ENCODE measurements at places on chromosomes 5 and 9.
A peak's percentile ranks its signal among the peaks of the same experiment; 100 is the strongest.

DNA sequence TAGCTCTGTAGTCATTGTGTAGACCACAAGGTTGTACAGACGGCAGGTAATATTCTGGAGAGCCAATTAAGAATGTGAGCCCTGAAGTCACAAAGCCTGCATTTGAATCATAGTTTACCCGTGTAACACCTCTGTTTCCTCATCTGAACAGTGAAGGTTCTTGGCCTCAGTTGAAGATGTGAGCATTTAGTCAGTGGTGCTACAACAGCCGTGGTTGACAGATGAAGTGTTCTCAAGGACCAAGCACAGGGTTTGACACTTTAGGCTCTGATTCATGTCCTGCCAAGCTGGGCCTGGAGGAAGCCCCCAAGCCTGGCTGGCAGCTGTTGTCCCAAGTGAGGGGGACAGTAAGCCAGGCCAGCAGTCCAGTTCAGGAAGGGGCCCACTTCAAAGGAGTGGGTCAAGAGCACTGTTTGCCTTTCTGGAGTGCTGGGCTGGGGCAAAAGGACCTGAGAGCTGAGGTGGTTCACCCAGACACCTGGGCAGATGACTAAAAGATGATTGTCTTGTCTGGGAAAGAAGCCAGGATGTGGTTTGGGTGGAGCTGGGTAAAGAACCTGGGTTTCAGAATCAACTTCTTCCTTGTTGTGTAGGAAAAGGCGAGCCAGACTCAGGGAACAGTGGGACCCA is 20.7 kb downstream of the FAXDC2 start:
- peaks cover 3% of the 10 kb centered on the region for H3K27me3 ChIP-seq
- no peak for DNase-seq
- peaks cover 49% of the 10 kb centered on the region for H3K36me3 ChIP-seq
- H3K4me3 ChIP-seq: no peak overlapping the region
- no peak overlapping the region for H3K27ac ChIP-seq
- peaks cover 3% of the 10 kb centered on the region for H3K4me1 ChIP-seq

DNA sequence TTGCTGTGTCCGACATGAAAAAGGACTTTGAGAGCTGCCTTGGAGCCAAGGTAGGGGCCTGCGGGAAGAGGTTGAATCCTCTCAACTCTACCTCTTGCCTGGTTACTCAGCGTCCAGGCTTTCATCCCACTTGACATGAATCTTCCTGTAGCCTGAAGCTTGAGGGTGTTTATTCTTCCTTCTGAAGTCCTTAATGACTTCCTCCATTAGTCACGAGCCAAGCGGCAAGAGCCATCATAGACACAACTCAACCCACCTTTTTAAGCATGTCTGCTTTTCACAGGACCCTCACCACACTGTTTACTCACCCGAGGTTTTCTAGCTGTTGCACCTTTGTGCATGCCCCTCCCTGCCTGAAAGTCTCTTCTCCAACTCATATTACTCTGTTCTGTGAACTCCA is 40.2 kb downstream of the ACO1 start:
- peaks cover 6% of the 10 kb centered on the region for H3K4me1 ChIP-seq
- H3K4me3 ChIP-seq: no peak overlapping the region
- peaks cover 49% of the 10 kb centered on the region for H3K36me3 ChIP-seq
- H3K27ac ChIP-seq: peak overlapping the region; percentile 4

DNA sequence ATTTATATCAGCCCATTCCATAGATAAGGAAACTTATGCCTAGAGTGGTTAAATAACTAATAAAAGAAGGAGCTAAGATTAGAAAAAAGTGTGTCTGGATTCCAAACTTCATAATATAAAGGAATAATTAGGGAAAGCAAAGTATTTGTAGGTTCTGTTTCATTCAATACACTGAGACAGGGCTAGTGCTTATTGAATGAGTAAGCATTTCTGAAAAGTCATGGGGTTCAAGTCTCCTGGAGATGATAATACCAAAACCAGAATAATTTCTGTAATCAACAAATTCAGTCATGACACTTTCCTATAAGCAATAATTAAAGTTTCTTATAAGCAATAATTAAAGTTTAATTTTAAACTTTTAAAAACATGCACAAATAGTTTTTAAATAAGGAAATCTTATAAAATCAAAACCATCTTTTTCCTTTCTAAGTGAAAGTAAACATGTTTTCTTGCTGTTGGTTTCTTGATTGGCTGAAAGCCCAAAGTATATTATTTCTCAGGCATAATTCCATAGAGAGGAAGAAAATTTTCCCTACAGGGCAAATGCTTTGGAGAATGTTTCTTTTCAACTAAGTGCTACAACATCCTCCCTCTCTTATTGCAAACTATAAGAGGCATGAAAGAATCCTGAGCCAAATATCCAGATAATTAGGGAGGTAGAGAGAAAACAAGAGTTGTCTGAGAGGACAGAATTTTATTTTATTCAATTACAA is 510.2 kb downstream of the PRELID2 start:
- H3K27ac ChIP-seq: no peak overlapping the region
- DNase-seq: no peak
- H3K4me1 ChIP-seq: no peaks in the 10 kb centered on the region
- no peaks in the 10 kb centered on the region for H3K27me3 ChIP-seq
- no peaks in the 10 kb centered on the region for H3K36me3 ChIP-seq

DNA sequence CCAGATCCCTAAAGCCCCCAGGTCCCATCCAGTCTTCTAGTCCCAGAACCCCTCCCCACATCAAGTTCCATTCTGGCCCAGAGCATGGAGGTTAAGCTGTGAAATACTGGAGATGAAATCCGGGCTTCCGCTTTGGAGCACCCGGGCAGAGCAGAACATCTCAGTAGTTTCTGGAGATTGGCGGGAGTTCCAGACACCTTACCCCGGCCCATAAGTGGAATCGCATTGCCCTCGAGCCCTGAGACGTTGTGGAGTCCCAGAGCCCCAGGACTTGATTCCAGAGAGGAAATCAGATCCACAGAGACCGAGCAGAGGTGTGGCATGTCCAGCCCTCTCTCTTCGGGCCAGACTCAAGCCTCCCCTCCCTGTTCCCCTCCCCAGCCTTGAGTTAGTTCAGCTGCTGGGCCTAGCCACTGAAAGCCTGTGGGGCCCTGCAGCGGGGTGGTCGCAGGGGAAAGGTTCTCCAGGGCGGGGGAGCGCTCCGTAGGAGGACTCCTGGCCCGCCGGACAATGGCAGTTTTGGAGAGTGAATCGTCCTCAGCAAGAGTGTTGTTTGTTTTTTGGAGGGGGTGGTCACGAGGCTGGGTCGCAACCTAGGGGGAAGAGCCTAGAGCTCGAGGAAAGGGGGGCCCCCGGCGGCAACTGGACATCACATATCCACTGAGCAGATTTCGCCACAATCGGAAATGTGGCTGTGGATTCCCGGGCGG is 1.0 kb upstream of the PAX5 start:
- H3K4me3 ChIP-seq: peak overlapping the region; percentile 60
- DNase-seq: peak; percentile 34
- H3K27me3 ChIP-seq: peaks cover 99% of the 10 kb centered on the region

GRCh38 chr9:92349771-92350739 is 24.3 kb downstream of the CENPP start:
- no peak for DNase-seq
- H3K4me3 ChIP-seq: no peak overlapping the region
- H3K4me1 ChIP-seq: no peaks in the 10 kb centered on the region
- H3K27me3 ChIP-seq: no peaks in the 10 kb centered on the region

GRCh38 chr5:8410618-8411017 is 541.7 kb downstream of the MTRR start:
- H3K4me1 ChIP-seq: peaks cover 11% of the 10 kb centered on the region
- no peaks in the 10 kb centered on the region for H3K36me3 ChIP-seq
- no peak overlapping the region for H3K4me3 ChIP-seq
- H3K27me3 ChIP-seq: no peaks in the 10 kb centered on the region

DNA sequence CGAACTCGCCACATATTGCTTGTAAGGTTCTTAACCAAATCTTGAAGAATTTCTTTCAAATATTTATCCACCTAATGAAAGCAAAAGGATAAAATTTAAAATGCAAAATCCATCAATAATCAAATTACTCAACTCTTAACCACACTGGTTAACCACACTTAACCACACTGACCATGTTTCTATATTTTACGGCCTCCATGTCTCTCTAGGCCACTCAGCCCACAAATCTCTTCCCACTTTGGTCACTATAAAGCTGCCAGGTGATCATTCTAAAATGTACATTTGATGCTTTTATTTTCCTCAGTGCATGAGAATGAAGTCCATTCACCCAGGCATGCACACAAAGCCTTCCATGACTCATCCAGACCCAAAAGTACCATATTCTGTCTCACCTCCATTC is 56.4 kb upstream of the OR2K2 start:
- no peaks in the 10 kb centered on the region for H3K4me1 ChIP-seq
- H3K4me3 ChIP-seq: no peak overlapping the region
- no peak overlapping the region for H3K27ac ChIP-seq
- H3K36me3 ChIP-seq: peaks cover 30% of the 10 kb centered on the region
- DNase-seq: no peak

DNA sequence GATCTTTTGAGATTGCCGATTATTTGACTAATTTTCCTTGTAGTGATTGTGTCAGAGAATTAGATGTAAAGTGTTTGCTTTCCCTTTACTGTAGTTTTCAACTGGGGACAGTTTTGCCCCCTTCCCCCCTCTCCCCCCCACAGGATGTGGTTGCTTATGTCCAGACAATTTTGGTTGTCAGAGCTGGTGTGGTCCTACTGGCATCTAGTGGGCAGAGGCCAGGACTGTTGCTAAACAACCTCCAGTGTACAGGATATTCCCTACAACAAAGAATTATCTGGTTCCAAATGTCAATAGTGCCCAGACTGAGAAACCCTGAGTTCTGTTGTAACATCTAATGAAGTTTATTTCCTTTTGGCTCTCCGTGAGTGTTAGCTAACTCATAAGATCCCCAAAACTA is 20.0 kb downstream of the TMEFF1 start:
- peaks cover 14% of the 10 kb centered on the region for H3K36me3 ChIP-seq
- no peak overlapping the region for H3K4me3 ChIP-seq
- H3K27ac ChIP-seq: no peak overlapping the region
- no peaks in the 10 kb centered on the region for H3K27me3 ChIP-seq

- H3K4me1 ChIP-seq: peaks cover 17% of the 10 kb centered on the region
- H3K36me3 ChIP-seq: peaks cover 66% of the 10 kb centered on the region
- no peak overlapping the region for H3K4me3 ChIP-seq
Observed at GRCh38 chr5:7762267-7762666, 88.7 kb downstream of the CFAP90 start.

DNA sequence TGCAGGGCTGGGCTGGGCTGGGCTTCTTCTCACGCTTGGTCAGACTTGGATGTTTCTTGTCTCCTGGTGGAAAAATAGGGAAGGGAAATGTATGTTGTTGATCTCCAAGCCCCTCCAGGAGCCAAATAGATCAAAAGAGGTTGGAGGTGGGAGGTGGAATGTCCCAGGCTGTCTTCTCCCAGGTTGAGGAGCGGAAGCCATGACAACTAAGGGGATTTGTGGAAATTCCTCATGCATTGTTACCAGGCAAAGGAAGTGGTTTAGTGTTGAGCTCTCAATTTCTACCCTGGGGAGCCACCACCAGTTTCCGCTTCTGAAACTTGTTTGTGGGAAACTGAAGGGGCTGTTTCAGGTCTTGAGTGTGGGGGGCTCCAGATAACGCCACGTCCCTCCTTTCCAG is 79.0 kb downstream of the SPRY4 start:
- DNase-seq: no peak
- peaks cover 51% of the 10 kb centered on the region for H3K4me1 ChIP-seq
- peak overlapping the region; percentile 94 for H3K27ac ChIP-seq
- peaks cover 7% of the 10 kb centered on the region for H3K27me3 ChIP-seq

GRCh38 chr9:89879701-89880100 is 274.9 kb downstream of the GADD45G start:
- no peak overlapping the region for H3K4me3 ChIP-seq
- H3K4me1 ChIP-seq: peaks cover 16% of the 10 kb centered on the region
- no peak overlapping the region for H3K27ac ChIP-seq
- DNase-seq: no peak

DNA sequence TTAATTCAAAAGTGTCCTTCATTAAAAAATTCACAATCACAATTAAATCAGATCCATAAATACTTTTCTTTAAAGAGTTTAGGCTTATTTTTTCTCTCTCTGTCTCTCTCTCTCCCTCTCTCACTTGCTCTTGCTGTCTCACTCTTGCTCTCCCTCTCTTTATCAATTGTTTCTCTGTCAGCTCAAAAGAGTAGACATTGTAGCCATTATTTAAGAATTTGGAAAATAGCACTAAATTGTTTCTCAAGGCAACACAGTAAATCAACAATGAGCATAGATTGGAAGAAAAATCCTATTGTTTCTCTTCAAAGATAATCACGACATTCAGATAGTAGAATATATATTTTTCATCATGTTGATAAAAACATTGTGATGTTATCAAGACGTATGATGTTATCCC is 1114.0 kb downstream of the PTPRD start:
- H3K27me3 ChIP-seq: peaks cover 2% of the 10 kb centered on the region
- H3K4me1 ChIP-seq: no peaks in the 10 kb centered on the region
- no peak overlapping the region for H3K27ac ChIP-seq
- DNase-seq: no peak

DNA sequence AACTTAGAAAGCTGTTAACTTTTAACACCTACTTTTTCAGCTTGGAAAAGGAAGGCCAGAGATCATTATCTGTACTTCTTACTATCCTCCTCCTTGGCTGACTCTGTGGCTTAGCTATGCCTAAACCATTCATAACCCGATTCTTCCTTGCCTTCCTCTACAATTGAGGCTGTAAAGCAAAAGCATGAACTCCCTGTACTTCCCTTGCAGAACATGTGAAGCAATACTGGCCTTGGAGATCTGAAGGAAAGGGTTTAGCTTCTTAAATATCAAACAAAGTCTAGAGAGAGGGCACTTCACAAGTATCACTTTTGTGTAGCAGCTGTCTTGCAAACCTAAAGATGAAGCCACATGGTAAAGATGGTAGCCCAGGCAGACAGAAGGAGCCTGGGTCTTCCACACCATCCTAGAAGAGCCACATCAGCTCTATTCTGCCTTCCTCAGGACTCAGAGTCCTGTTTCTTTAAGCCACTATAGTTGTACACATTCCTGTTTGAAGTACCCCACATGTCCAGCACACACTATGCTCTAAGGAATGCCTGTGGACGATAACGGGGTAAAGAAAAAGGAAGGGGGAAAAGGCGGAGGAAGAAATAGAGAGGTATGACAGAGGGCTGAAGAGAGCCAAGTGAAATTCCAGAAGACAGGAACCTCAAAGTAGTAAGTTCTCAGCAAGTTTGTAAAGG is 169.2 kb downstream of the SLIT3 start:
- peaks cover 62% of the 10 kb centered on the region for H3K4me1 ChIP-seq
- no peak overlapping the region for H3K27ac ChIP-seq
- no peak overlapping the region for H3K4me3 ChIP-seq
- DNase-seq: no peak
- H3K27me3 ChIP-seq: peaks cover 4% of the 10 kb centered on the region
- no peaks in the 10 kb centered on the region for H3K36me3 ChIP-seq

DNA sequence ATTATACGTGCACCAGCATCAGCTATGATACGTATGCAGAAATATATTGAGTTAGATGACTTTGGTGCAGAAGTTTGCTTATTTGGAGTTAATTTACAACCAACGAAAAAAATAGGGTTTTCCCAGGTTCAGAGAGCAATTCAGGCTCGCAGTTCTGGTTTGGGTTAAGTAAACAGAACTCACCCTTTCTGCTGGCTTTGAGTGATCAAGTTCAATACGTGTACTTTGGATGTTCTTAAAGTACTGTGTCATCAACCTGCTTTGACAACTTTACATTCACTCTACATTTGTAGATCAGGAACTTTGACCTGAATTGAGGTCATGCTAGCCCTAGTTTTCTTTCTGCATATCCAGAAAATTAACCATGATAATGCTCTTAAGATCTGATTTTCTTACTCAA is 40.7 kb downstream of the ACOT12 start:
- peaks cover 5% of the 10 kb centered on the region for H3K4me1 ChIP-seq
- H3K27me3 ChIP-seq: no peaks in the 10 kb centered on the region
- DNase-seq: no peak
- H3K36me3 ChIP-seq: no peaks in the 10 kb centered on the region
- no peak overlapping the region for H3K27ac ChIP-seq

GRCh38 chr5:113058269-113058668 is 81.7 kb downstream of the DCP2 start:
- H3K4me1 ChIP-seq: peaks cover 78% of the 10 kb centered on the region
- no peak overlapping the region for H3K27ac ChIP-seq
- no peaks in the 10 kb centered on the region for H3K27me3 ChIP-seq
- no peak for DNase-seq
- peaks cover 14% of the 10 kb centered on the region for H3K36me3 ChIP-seq
- H3K4me3 ChIP-seq: no peak overlapping the region

Data from nephron progenitor cell (in vitro differentiated cells).